Stimulated activated CD8-positive, alpha-beta memory T cell treated with anti-CD3 and anti-CD28 coated beads, Interleukin-4, amount 100 ng/mL, for 1 hour (primary cell): ENCODE measurements at places on chromosomes 7 and 10.

DNA sequence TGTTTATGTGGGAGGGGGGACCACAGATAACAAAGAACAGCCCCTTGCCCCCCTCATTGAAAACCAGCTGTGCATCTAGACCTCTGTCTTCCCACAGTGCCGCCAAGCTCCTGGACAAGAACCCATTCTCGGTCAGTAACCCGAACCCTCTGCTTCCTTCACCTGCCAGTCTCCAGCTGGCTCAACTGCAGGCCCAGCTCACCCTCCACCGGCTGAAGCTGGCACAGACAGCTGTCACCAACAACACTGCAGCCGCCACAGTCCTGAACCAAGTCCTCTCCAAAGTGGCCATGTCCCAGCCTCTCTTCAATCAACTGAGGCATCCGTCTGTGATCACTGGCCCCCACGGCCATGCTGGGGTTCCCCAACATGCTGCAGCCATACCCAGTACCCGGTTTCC is 91.0 kb upstream of the PDCD4 start:
- DNase-seq = no peak

- DNase-seq = no peak
Observed at GRCh38 chr7:5420067-5420880, 3.4 kb downstream of the TNRC18 start.

- DNase-seq = no peak
Observed at GRCh38 chr10:60488111-60488669, 98.5 kb upstream of the ANK3 start.

DNA sequence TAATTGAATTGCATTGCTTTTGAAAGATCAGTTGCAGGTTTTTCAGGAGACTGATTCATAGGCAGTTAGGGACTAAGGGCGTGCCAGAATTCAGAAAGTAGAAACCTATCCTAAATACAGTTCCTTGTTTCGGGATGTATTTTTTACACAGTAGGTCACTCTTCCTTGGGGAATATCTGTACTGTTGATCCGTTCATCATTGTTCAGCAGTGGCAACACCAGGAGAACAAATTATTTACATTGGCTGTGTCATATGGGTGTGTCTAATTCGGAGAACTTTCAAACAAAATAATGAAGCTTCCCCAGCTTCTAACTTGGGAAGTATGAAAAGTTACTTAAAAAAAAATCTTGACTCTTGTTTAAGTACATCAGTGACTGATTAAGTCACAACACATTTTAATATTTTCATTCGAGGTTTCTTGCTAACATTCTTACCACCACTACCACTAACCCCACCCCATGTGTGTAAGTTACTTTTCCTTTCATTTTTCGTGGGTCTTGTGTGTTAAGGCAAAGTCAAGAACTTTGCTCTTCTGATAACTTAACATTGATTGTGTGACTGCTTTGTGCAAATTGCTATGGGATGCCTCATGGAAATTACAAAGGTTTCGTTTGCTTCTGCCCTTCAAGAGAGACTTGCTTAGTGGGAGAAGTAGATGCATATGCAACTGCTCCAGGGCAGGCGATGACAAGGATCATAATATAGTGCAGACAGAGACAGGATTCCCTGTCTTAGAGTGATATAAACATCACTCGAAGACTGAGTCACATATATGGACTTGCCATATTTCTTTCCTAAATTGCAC is 43.8 kb upstream of the RPA3 start:
- DNase-seq = no peak

DNA sequence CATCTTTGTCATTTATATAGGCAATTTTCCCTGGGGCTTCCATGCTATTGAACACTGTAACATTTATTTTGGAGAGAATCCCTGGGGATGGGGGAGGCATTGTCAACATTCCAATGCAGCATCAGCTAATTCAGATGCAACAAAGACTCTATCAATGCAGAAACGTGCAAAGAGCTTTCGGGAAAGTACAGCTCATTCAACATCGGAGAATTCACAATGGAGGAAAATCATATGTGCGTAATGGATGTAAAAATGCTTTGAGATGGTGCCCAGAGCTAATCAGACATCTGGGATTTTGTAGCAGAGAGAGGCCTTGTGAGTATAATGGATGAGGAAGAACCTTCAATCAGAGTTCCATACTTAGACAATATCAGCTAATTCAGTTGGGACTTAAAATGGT is 28.3 kb upstream of the FIS1 start:
- DNase-seq = no peak

GRCh38 chr7:112296432-112296831 is 89.9 kb downstream of the ZNF277 start:
- no peak for DNase-seq

DNA sequence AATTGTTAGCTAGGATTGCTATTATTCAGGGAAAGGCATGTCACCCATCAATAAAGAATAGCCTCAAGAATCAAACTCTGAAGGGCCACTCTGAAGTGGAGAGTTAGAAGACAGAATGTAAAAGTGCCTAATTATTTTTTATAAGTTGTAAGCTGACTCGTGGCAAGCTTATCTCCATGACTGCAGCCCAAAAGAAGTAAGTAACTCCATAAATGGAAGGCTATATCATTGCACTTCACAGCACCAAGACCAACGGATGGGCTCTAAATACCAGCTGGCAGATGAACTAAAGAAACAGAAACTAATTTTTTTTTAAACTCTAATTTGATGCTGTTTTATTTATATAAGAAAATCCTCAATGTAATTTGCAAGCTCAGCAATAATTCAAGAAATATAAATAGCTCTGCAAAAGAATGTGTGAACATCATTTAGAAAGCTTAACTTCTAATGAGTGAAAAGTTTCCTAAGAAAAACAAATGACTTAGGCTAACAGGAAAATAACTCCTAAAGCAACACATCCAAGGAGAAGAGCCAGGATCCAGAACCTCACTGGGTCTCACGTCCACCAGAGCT is 165.5 kb downstream of the SNX13 start:
- no peak for DNase-seq

DNA sequence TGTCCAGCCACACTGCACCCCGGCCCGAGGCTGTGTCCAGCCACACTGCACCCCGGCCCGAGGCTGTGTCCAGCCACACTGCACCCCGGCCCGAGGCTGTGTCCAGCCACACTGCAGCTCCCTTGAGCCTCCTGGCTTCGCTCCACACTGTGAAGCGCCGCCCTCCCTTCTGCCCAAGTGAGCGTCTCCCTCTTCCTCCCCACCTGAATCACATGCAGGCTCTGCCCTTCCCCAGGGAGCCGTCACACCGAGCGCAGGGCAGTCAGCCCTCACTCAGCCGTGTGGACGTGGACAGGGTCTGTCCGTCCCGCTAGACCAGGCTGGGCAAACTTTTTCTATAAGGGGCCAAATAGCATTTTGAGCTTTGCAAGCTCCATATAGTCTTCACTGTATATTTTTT is 27.6 kb downstream of the CFAP46 start:
- DNase-seq = no peak

DNA sequence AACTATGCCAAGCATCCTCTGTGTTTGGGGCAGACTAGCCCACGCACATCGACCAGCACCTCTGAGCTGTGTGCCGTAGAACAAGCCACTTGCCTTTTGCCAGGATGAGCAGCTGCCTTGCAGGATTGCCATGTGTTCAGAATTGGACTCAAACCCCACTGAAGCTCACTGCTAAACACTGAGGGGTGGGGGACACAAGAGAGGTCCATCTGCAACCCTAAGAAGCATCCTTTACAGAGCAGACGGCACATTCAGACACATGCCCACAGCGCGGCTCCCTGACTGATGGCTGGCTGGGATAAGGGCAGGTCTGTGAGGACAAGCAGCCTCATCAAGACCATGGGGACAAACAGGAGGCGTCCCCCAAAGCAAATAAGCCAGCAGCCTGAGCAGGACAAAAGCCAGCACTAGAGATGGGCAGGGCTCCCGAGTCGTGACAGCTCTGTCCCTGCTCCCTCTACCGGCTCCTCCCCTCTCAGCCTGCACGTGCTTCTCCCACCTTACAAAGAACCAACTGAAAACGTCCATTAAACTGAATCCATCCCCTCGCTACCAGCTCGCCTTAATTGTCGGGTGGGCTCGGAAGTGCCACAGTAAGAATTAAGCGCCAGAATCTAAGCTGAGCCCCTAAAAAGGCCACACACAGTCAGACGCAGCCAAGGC is 114.2 kb downstream of the PRKAG2 start:
- no peak for DNase-seq

DNA sequence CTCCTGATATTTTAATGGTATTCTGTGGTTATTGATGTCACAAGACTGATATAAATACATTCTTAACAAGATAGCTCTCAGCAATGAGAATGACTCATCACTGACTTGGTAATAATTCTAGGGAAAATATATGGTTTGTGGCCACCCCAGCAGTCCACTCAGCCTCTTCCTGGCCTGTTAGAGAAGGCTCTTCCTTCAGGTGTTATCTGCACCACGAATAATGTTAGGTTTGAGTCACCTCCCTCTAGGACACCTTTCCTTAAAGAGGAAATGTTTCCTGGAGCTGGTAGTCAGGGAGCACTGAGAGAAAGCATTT is 163.3 kb downstream of the SVIL start:
- DNase-seq = no peak

GRCh38 chr10:3869036-3869435 is 84.0 kb upstream of the KLF6 start:
- DNase-seq = no peak

DNA sequence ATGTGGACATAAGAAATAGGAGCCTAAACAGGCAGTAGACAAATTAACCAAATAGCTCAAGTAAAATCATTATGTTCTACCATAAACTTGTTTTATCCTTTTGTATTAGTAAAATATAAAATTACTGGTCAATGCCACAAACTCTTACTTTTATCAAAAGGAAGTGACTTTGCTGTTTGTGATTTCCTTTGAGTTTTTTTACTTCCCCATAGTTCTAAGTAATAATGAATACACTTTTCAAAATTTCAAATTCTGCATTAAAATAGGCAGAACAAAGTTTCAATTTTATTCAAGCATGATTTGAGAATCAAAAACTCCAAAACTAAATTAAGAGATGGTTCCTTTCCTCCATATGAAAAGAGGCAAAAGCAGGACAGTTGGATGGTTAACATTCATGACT is 139.7 kb upstream of the ABCB5 start:
- no peak for DNase-seq

GRCh38 chr7:106542550-106543220 is 118.3 kb downstream of the CCDC71L start:
- DNase-seq = no peak
